ENCODE measurements at places on chromosomes 11 and 22.

DNA sequence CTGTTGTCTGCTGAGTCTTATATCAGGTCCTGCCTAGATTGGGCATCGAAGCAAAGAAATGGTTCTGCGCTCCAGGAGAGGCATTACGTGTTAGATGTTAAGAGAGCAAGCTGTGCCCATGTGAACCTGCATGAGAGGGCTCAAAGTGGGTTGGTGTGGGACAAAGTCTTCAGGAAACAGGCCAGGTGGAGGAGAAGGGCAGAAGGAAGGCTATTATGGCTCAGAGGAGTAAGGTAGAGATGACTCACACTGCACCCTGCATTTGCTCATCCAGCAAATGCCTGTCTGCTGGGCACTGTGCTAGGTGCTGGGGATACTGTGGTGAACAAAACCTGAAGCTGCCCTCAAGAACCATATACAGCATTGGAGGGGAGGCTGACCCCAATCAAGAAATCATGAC lies 5.8 kb downstream of the USP35 start:
- DNase-seq = no peak

- no peak for DNase-seq
These were observed 16.9 kb downstream of the CAPN5 start for GRCh38 chr11:77083566-77084245.

- DNase-seq = no peak
These were observed 367.6 kb downstream of the TBC1D22A start for GRCh38 chr22:47129902-47130635.

- DNase-seq = no peak
These were observed 78.9 kb downstream of the C11orf58 start for GRCh38 chr11:16817351-16817750.

GRCh38 chr22:36833073-36833472 lies 16.2 kb upstream of the PVALB start:
- no peak for DNase-seq

GRCh38 chr11:8063324-8063723 lies 17.7 kb upstream of the TUB start:
- DNase-seq = peak; percentile 60

- DNase-seq = peak; percentile 59
These were observed 27.2 kb downstream of the PHLDB1 start for GRCh38 chr11:118634431-118635236.

- no peak for DNase-seq
These were observed 63.0 kb downstream of the P4HA3 start for GRCh38 chr11:74248469-74248868.

DNA sequence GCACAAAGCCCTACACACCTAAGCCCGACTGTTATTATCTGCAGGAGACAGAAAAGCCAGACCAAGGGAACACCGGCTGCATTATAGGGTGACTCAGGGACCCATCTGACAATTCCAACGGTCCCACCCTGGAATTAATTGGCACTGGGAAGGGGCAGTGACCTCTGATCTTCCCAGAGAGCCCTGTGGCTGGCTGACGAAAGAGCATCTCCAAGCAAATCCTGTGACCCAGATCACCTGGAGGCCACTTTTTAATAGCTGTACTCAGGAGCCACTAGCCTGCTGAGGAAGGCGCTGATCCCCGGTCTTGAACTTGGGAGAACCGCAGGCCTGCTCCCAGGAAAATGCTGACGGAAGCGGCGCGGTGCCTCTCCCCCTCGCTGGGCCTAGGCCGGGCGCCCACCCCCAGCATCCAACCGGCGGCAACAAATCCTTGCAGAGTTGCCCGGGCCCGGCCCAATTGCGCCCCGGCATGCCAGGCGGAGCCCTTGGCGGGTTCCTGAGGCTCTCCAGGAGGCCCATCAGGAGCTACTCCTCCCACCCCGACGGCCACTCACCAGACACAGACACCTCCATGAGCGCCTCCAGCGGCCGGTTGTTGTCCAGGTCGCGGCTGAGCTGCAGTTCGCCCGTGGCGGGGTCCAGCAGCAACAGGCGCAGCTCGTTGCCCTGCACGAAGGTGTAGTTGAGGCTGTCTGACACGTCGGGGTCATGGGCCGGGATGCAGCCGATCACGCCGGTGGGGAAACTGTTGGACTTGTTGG lies 4.2 kb downstream of the CELSR1 start:
- DNase-seq = no peak
